ENCODE measurements at places on chromosomes 2 and 18.

- no peak for DNase-seq
Measured at GRCh38 chr2:109333414-109334210, 204.6 kb downstream of the SH3RF3 start.

GRCh38 chr2:208906330-208906729 lies 499.7 kb downstream of the PTH2R start:
- DNase-seq = no peak

DNA sequence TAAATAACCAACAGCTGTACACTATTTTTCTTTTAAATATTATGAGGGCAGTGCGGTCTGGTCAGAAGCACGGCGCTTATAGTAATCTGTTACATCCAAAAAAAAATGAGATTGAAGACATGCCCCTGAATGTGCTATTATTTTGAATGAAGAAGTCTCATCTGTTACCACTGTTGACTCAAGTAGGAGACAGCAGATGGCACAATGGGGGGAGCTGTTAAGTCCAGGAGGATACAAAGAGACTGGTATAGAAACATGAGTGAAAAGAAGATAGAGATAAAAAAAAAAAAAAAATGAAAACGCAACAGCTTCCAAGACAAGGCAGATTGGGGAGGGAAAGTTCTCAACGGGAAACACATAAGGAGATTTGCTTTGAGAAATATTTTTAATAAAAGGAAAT lies 425.5 kb upstream of the PKDCC start:
- no peak for DNase-seq

DNA sequence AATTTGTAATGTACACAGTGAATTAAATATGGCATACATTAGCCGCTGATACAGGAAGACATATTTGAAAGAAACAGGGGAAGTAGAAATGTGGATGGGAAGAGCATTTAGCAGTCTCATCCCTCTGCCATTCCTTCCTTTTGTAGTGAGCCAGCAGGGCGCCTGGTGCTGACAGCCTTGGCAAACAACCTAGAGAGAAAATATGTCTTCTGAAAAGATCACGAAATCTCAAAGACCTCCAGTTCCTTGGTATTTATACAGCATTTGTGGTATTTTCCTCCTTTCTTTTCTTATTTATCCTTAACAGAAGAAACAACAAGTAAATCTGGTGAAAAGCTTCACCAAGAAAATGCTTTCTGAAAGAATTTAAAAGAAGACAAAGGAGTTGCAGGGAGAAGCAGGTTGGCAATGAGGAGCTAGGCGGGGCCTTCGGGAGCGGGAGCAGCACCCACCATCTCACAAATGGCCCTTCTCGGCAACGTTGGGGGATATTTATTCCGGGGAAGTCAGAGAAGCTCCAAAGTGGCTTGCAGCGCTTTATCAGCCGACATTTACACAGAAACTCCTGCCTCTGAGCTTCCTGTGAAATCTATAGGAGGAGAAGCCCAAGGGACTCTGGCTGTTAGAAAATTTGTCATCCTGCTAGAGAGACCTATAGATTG lies 406.1 kb upstream of the NRP2 start:
- DNase-seq = no peak

DNA sequence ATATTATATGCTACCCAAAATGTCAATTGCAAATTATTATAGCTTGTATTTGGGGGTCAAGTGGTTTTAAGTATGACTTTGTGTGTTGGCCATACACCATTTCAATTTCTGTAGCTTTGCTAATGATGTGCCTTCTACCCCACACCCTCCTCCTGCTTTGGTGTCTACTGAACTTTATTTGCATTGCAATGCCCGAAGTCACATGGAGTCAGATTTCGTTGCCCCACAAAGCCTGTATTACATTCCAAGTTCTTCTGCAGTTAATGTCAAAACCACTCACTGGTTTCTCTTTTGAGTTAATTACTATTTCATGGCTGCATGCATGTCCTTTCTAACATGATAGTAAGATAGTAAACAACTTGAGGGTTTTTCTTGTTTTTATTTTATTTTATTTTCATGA lies 528.9 kb downstream of the RIT2 start:
- DNase-seq = no peak

GRCh38 chr2:122682356-122682755 lies 926.9 kb downstream of the TSN start:
- no peak for DNase-seq

DNA sequence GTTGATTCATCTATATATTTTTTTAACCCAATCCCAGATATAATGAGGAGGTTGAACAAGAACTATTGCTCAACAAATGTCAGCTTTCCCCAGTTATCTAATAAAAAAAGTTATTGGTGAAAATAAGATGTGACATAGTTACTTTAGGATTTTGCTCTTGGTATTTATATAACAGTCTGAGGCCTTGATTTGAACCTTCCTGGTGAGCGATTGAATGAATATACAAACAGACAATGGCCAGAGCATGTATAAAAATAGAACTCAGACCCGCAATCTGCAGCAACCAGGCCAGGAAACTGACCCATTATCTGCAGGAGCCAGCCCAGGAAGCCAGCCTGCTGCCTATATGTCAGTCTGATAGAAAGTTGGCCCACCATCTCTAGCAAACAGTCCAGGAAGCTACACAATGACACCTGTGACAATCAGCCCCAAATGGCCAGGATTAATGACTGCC lies 81.6 kb downstream of the HS6ST1 start:
- DNase-seq = no peak
